NCI-H1930 (cell line): ENCODE measurements at places on chromosomes 1 and 21.

DNA sequence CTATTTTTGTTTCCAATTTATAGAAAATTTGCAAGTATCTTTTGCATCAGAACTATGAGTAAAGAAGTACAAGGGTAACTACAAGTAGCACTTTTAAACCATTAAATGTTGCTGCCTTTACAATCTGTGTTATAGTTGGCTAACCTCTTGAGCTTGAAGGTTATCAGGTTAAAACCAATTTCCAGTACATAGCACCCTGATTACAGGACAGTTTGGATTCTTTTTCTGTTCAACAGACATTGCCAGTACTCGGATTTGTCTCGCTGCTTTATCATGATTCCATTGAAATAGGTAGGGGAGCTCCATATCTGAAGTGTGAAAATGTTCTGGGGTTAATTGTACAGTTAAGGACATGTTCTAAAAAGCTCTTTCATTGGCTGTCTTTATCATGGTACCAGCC is 40.0 kb downstream of the MIA3 start:
- DNase-seq = no peak

GRCh38 chr1:184296466-184297243 is 90.2 kb upstream of the C1orf21 start:
- DNase-seq = no peak

DNA sequence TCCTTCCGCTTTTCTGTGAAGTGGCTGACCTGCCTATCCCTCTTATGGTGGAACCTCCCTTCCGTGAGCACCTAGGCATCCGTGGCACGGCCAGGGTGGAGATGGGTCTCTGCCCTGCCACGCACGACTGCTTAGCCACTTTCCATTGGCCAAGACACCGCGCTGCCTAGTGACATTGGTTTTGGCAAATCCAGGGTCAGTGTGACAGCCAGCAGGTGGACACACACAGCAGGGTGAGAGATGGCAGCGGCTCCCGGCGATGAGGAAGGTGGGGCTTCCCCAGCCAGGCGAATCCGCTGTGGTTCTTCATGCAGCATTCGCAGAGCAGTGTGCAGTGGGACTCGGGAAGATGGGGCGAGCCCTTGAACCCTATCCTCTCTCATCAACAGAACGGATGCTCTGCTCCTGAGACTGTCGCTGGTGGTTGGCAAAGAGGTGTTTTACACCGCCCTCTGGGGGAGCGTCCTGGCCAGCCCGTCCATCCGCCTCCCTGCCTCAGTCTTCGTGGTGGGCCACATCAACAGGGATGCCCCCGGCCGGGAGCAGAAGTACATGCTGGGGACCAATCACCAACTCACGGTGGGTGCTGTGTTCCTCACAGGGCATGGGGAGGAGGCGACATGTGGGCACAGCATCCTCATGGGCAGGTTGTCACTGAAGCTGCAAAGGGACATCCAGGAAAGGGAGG is 51.8 kb downstream of the DOP1B start:
- no peak for DNase-seq

GRCh38 chr1:9861360-9861759 is 37.6 kb upstream of the CLSTN1 start:
- no peak for DNase-seq

GRCh38 chr1:214586621-214587020 is 16.4 kb upstream of the CENPF start:
- no peak for DNase-seq

- no peak for DNase-seq
These were observed 376 bp downstream of the SF3A3 start for GRCh38 chr1:37989361-37989930.

- no peak for DNase-seq
These were observed 53.9 kb downstream of the GALNT2 start for GRCh38 chr1:230120921-230121381.

GRCh38 chr21:29300807-29301138 is 2.1 kb downstream of the BACH1 start:
- no peak for DNase-seq

- no peak for DNase-seq
These were observed 220.7 kb downstream of the LTN1 start for GRCh38 chr21:28771790-28772501.

- no peak for DNase-seq
These were observed 80.6 kb downstream of the GON4L start for GRCh38 chr1:155776414-155776813.

- no peak for DNase-seq
These were observed 85.7 kb downstream of the NENF start for GRCh38 chr1:212518188-212519054.

GRCh38 chr1:109229531-109230127 is 15.9 kb downstream of the SARS1 start:
- DNase-seq = no peak

- no peak for DNase-seq
These were observed 103.2 kb downstream of the DMRTB1 start for GRCh38 chr1:53562291-53562980.

GRCh38 chr1:17109892-17110554 is 9.2 kb downstream of the PADI2 start:
- DNase-seq = no peak

GRCh38 chr1:9418851-9419250 is 120.4 kb upstream of the SLC25A33 start:
- DNase-seq = no peak
